CD8-positive, alpha-beta memory T cell (primary cell): ENCODE measurements at places on chromosomes 5 and 9. TPM values are rescaled to one million over a fixed set of nuclear protein-coding genes. Genes with fewer than 3 reads are reported as not detected.

ZFP62 gene
- 20.1 TPM for polyA plus RNA-seq

ARHGEF28 gene
- 0.24 TPM for polyA plus RNA-seq

IFNA21 gene
- polyA plus RNA-seq = not detected

PARP8 gene
- 142 TPM for polyA plus RNA-seq

FAM200C gene
- 0.12 TPM for polyA plus RNA-seq

PRKAA1 gene
- polyA plus RNA-seq = 46.7 TPM

TGFBI gene
- polyA plus RNA-seq = 4.9 TPM

FAM78A gene
- polyA plus RNA-seq = 27.6 TPM

SCGB3A2 gene
- not detected for polyA plus RNA-seq

CD274 gene
- polyA plus RNA-seq = 6.1 TPM

GRCh38 chr5:318931-319601 is 2.4 kb upstream of the AHRR start:
- DNase-seq = no peak

- no peak for DNase-seq
These were observed 33.4 kb upstream of the TTC1 start for GRCh38 chr5:159975462-159976019.

GRCh38 chr5:179260324-179261070 is 84.8 kb downstream of the ADAMTS2 start:
- no peak for DNase-seq

GRCh38 chr5:119019949-119020348 is 31.6 kb upstream of the DTWD2 start:
- DNase-seq = no peak

GRCh38 chr5:150175536-150175935 is 9.0 kb downstream of the CDX1 start:
- no peak for DNase-seq

DNA sequence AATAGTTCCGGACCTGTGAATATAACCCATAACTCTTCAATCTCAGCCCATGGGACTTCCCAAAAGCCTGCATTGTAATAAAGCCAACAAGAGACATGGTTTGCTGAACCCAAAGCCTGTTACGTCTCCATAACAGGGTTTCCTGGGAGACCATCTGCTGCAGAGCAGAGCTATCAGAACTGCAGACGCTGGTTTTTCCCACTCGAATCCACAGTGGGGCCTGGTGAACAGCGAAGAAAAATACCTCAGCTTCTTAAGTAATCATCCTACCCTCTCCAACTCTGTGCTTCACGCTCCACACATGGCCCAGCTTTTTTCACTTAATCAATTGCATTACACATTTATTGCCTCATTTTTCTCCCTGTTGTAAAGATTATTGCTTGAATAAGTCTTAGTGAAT is 409.5 kb upstream of the GRIA1 start:
- DNase-seq = no peak

GRCh38 chr5:135242021-135242865 is 156.8 kb downstream of the MACROH2A1 start:
- no peak for DNase-seq

- DNase-seq = no peak
These were observed 24.2 kb downstream of the LSM11 start for GRCh38 chr5:157767689-157768088.

DNA sequence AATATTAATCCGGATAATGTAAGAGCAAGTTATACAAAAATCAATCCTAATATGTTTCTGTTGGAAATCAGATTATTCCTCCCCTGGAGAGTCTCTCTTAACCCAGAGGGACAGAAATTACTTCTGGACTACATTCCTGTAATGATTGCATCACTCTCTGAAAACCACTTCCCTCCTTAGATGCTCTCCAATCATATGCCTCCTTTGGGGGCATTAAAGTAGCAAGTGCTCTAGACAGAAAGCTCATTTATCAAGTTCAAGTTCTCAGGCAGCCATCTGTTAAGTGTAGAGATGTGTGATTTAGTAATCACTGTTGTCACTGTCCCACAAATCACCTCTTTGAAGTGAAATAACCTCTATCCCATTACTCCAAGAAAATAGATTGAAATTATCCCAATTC is 247.1 kb downstream of the SLCO4C1 start:
- DNase-seq = no peak

- DNase-seq = no peak
These were observed 145.2 kb downstream of the MTRR start for GRCh38 chr5:8013948-8014710.

- DNase-seq = no peak
These were observed 45.2 kb downstream of the VAV2 start for GRCh38 chr9:133946840-133947486.

DNA sequence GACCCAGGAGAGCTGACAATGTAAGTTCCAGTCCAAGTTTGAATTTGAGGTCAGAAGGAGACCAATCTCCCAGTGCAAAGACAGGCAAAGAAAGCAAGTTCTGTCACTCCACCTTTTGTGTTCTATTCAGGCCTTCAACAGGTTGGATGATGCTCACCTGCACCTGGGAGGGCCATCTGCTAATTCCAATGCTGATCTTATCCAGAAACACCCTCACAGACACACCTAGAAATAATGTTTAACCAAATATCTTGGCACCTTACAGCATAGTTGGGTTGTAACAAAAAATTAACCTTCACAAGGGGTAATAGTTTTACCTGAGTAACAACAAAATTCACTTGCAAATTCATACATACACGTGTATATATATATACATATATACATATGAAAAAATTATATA is 190.8 kb downstream of the DIRAS2 start:
- DNase-seq = no peak

- DNase-seq = no peak
These were observed 341.1 kb downstream of the ARL15 start for GRCh38 chr5:53969176-53969730.

- DNase-seq = no peak
These were observed 4.3 kb upstream of the AHRR start for GRCh38 chr5:317086-317811.

GRCh38 chr5:131482617-131483016 is 152.4 kb downstream of the RAPGEF6 start:
- DNase-seq = no peak

DNA sequence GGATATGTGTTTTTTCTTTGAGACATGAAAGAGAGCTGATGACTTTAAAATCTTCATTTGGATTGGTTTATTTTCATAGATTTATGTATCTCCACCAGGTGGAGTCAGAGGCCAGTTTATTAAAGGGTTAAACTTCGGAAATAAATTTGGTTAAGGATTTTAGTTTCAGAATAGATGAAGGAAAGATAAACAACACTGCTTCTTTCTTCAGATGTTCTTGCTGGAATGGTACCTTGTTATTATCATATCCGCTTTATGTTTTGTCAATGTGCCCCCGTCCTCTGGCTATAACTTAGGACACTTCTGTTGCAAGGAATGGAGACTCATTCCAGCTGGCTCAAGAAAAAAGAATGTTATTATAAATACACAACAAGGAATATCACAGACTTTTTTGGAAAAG is 81.2 kb downstream of the ALDH1A1 start:
- no peak for DNase-seq

DNA sequence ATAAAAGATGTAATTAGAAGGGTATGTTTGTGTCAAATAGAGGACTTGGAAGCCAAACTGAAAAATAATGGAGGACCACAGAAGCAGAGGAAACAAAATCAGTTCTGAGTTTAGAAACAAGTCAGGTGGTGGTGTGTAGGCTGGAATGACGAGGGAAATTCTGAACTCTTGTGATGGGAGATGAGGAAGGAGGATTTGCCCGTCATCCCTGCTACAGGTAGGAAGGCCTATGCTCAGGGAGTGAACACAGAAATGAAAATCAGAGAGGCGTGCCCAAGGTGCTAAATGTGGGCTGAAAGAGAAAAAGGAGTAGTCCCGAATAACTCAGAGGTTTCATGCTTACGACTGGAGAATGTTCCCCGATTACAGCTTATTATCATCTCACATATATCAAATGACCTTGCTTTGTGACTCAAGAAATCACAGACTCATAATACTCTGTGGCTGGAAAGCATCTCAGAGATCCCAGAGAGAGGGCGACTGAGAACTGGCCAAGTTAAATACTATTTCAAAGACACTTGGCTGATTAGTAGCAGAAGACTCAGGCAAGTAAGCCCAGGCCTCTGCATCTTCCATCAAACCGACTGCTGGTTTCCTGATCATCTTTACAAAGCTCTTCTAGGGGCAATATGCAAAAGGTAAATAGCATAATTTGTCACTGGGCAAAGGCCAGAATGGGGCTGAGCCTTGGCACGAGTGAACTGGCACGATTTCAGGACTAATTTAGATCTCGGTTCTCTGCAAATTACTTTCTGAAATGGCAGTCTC is 126.0 kb downstream of the SUSD1 start:
- no peak for DNase-seq

DNA sequence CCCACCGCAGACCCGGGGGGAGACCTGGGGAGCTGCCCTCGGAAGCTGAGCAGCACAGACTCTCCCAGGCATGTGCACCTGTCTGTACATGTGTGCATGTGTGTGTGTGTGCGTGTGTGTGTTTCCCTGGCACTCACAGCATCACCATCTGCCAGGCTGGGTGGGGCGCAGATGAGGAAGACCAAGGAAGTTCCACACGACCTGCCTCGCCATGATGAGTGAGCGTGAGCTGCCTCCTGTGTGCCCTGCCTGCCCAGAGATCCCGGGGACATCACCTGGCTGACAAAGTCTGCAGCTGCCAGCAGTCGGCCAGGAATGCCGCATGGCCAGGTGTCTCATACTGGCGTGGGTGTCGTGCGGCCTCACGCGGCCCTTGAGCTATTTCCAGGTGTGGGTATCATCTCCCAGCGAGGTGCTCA is 4.0 kb upstream of the GPSM1 start:
- no peak for DNase-seq

- DNase-seq = no peak
These were observed 45.3 kb downstream of the SLC22A5 start for GRCh38 chr5:132414634-132415378.

DNA sequence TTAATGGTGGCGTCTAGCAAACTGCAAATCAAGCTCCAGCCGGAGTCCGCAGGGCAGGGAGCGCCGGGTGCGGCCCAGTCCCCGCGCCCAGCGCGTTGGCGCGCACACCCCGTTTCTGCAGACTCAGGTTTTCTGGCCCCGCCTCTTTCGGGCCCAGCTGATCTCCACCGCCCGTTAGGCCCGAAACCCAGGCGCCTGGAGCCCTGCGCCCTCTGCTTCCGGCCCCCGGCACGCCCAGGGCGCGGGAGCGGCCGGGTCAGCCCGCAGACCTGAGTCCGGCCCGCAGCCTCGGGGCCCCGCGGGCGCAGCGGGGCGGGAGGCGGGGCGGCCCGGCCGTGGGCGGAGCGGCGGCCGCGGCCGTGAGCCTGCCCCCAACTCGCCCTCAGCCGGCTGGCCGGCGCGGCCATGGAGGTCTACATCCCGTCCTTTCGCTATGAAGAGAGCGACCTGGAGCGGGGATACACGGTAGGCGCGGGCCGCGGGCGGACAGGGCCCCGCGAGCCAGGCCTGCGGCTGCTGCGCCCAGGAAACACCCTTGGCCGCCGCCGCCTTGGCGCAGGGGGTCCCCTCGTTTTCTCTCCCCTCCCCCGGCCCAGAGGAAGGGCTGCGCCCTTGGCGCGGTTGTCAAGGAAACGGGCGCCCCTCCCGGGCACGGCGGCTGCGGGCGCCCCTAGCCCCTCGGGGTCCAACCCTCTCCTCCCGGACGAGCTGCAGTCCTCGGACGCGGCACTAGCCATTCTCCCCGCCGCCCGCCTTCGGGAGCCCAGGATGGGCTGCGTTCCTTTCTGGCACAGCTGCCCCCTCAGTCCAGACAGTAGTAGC is at the start of gene SNX24:
TSS of gene SNX24 (plus strand) at position 385 of the 822 bp plus-strand sequence. CDS start at position 406, 21 bp downstream.
- DNase-seq = peak; percentile 84

GRCh38 chr5:106262395-106262794 is 1408.3 kb downstream of the EFNA5 start:
- no peak for DNase-seq

- DNase-seq = no peak
These were observed 94.3 kb upstream of the ARRDC3 start for GRCh38 chr5:91477408-91477807.

DNA sequence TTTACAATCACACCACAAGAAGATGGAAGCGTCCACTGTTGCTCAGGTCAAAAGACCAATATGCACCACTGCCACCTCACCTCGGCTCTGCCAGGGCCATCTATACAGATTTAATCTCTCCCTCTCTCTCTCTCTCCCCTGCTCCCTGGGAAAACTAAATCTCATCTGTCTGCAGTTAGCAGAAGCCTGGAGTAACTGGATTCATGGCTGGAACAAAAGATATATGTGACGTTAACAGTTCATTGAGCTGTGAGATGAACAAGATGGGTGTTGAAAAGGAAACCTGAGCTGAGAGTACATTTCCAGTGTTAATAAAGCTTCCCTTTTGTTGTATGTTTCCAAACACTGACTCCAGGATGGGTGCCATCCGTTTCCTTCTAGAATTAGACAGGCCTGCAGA is 369.7 kb downstream of the CDK5RAP2 start:
- DNase-seq = no peak

- no peak for DNase-seq
These were observed 151.6 kb upstream of the MEF2C start for GRCh38 chr5:89034588-89034987.

DNA sequence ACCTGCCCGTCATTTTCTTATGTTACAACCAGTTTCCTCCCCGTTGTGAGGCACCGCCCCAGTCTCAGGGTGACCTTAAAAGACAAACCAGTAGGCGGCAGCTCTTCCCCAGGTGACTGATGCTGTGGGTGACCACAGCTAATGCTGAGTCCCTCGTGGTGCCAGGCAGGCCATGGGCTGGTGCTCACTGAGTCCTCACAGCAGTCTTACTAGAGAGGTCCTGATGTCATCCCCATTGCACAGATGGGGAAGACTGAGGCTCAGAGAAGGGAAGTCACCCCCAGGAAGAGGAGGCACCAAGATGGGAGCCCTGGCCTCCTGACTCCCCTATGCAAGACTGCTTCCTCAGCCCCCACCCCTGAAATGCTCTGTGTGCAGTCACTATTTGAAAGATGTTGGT is 978 bp downstream of the CFAP157 start:
- peak; percentile 61 for DNase-seq

GRCh38 chr5:150989695-150990094 is 30.7 kb upstream of the GPX3 start:
- no peak for DNase-seq
